Activated naive CD8-positive, alpha-beta T cell treated with anti-CD3 and anti-CD28 coated beads for 36 hours (primary cell): ENCODE measurements at places on chromosomes 3 and 15.
A peak's percentile ranks its signal among the peaks of the same experiment; 100 is the strongest.

DNA sequence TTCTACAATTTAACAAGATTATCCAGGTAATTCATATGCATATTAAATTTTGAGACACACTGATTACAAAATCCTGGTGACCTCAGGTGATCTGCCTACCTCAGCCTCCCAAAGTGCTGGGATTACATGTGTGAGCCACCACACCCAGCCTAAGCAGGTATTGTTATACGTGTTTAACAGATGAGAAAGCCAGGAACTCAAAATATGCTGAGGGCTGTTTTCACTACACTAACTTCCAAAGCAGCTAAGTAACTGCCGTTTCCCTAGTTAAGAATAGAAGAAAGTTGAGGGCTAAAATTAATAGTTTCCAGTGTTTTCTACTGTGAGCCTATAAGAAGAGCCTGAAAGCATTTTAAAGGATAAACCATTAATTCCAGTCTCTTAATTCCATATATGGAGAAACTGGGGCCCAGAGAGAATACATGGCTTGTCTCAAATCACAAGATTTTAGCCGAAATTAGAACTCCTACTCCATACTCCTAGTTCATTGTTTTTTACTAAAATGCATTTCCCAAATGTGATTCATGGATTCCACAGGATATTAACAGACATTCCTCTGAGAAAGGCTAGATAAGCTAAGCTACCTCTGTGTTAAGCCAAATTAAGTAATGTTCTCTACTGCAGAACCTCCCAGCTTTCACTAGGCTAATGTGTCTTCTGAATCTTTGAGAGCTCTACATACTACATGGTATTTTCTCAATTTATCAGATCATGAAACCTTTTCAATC, 17.0 kb upstream of the AVEN start:
- DNase-seq: no peak
- peaks cover 7% of the 10 kb centered on the region for H3K36me3 ChIP-seq
- no peak overlapping the region for H3K27ac ChIP-seq
- no peaks in the 10 kb centered on the region for H3K4me1 ChIP-seq

- H3K4me3 ChIP-seq: no peak overlapping the region
- peaks cover 7% of the 10 kb centered on the region for H3K36me3 ChIP-seq
- H3K27me3 ChIP-seq: peaks cover 39% of the 10 kb centered on the region
- H3K4me1 ChIP-seq: peaks cover 21% of the 10 kb centered on the region
Observed at GRCh38 chr15:41511331-41511898, 2.2 kb downstream of the LTK start.

DNA sequence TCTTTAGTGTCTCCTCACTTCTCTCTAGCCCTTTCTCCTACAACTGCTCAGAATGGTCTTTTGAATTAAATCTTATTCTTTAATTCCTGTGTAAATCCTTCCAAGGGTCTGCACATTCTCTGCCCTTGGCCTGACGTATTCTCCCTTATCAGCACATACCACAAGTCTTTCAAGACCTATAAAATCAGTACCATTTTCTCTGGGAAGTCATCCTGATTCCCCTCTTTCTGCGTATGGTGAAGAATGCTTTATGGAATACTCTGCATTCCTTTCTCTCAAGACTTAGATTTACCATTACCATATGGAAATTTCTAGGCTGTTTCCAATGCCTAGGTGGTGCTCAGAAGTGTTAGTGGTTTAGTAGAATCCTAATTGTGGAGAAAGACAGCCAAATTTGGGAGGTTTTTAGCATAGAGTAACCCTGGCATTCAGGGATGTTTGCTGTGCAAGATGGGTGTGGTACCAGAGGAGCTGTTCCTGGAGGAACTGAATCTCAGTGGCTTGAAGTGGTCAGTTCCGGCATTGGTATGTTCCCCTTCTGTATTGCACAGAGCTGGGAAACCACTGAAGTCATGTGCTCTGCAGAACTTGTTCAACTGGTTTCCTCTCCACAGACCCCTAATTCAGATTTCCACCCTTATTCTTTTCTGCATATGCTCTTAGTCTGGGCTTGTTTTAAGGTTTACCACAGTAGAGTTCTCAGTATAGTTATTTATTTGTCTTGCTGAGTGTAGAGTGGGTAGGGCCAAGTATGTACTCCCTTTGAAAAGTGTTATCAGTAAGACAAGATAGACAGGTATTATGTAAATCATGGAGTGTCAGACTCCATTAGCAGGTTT, 24.5 kb downstream of the IQGAP1 start:
- peaks cover 58% of the 10 kb centered on the region for H3K36me3 ChIP-seq
- H3K27me3 ChIP-seq: no peaks in the 10 kb centered on the region

GRCh38 chr3:111588527-111588926, 6.6 kb downstream of the ZBED2 start:
- no peak for DNase-seq
- peaks cover 52% of the 10 kb centered on the region for H3K4me1 ChIP-seq
- no peak overlapping the region for H3K4me3 ChIP-seq
- no peaks in the 10 kb centered on the region for H3K27me3 ChIP-seq

GRCh38 chr3:35900079-35900478, 260.8 kb downstream of the ARPP21 start:
- H3K36me3 ChIP-seq: no peaks in the 10 kb centered on the region
- no peak overlapping the region for H3K27ac ChIP-seq
- DNase-seq: no peak
- H3K4me1 ChIP-seq: no peaks in the 10 kb centered on the region

GRCh38 chr3:107987036-107987939, 103.5 kb downstream of the CD47 start:
- no peak overlapping the region for H3K27ac ChIP-seq
- H3K27me3 ChIP-seq: no peaks in the 10 kb centered on the region
- no peak overlapping the region for H3K4me3 ChIP-seq
- H3K36me3 ChIP-seq: no peaks in the 10 kb centered on the region
- no peak for DNase-seq

- no peaks in the 10 kb centered on the region for H3K4me1 ChIP-seq
- no peak overlapping the region for H3K4me3 ChIP-seq
- DNase-seq: no peak
Observed at GRCh38 chr3:101039285-101039684, 46.1 kb upstream of the ABI3BP start.

DNA sequence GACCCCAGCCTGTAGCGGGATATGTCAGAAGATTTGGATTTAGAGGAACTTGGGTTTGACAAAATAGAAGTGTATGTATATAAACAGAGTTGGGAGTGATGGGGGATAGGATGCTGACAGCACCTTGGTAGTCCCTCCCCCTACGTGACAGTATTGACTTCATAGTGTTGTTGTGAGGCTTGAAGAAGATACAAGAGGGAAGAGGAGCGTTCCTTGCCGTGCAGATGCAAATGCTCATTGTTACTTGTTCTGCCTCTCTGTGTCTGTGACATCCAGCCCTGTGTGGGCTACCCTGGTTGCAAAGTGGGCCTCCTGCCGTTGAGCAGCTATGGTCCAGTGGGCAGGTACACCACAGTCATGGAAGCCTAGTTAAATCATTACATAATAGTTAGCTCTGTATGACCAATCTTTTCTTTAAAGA, 45.0 kb downstream of the SMAD3 start:
- H3K36me3 ChIP-seq: peaks cover 40% of the 10 kb centered on the region
- no peak for DNase-seq
- no peaks in the 10 kb centered on the region for H3K27me3 ChIP-seq
- H3K27ac ChIP-seq: no peak overlapping the region
- H3K4me1 ChIP-seq: peaks cover 69% of the 10 kb centered on the region

DNA sequence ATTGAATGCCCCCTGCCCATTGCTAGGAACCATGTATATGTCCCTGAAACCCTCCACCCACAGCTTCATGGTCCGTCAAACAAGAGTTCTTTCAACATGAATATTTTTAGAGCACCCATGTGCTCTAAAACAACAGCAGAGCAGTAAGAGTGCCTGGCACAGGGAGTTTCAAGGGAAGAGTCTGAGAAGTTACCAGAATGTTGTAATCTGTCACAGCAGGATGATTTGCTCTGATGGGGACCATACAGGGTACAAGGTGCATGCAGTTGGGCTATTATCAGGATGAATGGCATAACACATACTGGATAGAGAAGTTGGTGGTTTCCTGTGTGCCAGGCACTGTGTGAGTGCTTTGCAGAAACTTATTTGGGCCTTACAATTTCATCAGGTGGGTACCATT, 27.8 kb upstream of the FLNB start:
- H3K4me1 ChIP-seq: peaks cover 18% of the 10 kb centered on the region
- no peaks in the 10 kb centered on the region for H3K27me3 ChIP-seq
- DNase-seq: no peak
- H3K36me3 ChIP-seq: no peaks in the 10 kb centered on the region
- no peak overlapping the region for H3K27ac ChIP-seq

DNA sequence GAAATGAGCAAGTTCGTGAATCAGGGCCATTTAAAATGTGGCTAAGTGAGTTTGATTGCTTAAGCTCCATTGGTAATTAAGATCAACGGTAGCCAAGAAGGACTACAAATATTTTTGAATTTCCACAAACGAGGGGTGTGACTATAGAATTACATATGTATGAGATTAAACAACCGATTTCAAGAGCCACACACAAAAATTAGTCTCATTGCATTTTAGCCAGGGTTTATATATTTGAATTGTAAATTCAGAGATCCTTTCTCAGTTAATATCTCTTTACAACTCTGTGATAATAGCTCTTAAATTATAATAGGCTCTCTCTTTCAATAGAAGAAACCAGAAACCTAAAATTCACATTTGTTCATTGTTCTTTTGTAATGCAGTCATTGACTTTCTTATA, 325.6 kb upstream of the ICE2 start:
- no peaks in the 10 kb centered on the region for H3K27me3 ChIP-seq
- H3K36me3 ChIP-seq: peaks cover 2% of the 10 kb centered on the region
- H3K27ac ChIP-seq: no peak overlapping the region
- DNase-seq: no peak
- H3K4me1 ChIP-seq: peaks cover 65% of the 10 kb centered on the region

DNA sequence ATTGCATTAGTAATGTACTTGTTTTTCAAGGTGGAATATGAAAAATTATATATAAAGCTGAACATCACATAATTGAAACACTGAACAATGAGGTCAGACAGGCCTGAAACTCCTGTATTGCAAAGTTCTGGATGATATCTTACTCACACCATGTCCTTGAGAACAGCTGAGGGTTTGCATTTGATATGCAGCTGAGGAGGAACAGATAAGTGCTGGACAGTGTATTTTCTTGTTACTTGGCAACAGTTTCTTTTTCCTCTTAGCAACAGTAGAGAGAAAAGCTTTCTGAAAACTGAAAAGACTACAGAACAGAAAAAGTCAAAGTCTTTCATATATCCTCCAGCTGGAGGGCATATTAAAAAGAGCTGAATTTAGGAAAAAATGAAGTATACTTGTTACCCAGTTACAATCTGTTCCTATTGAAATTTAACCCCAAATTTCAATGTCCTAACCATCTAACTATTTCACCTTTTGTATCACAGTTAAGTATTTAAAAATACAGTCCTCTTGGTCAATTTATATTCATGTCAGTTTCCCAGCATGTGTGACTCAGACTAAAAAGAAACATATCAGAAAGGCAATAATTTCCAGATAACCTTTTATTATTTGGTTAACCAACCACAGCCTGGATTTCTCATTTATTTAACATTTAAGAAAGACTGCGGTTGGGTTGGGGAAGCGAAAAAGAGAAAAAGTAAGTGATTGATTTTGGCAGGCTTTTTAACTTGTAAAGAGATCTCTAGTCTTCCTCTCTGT, 733.0 kb upstream of the DPPA4 start:
- no peak for DNase-seq
- H3K27me3 ChIP-seq: no peaks in the 10 kb centered on the region
- H3K36me3 ChIP-seq: no peaks in the 10 kb centered on the region
- peaks cover 13% of the 10 kb centered on the region for H3K4me1 ChIP-seq

- peak; percentile 56 for DNase-seq
- peaks cover 58% of the 10 kb centered on the region for H3K4me1 ChIP-seq
- peak overlapping the region; percentile 48 for H3K4me3 ChIP-seq
- H3K36me3 ChIP-seq: peaks cover 45% of the 10 kb centered on the region
Observed at GRCh38 chr15:64634576-64635498, 140.6 kb downstream of the RBPMS2 start.

- no peak overlapping the region for H3K27ac ChIP-seq
- peaks cover 3% of the 10 kb centered on the region for H3K36me3 ChIP-seq
- H3K27me3 ChIP-seq: no peaks in the 10 kb centered on the region
- peaks cover 54% of the 10 kb centered on the region for H3K4me1 ChIP-seq
- no peak for DNase-seq
- H3K4me3 ChIP-seq: no peak overlapping the region
Observed at GRCh38 chr3:52314489-52314888, 1.6 kb upstream of the DNAH1 start.

- no peak for DNase-seq
- no peak overlapping the region for H3K27ac ChIP-seq
- no peak overlapping the region for H3K4me3 ChIP-seq
- H3K27me3 ChIP-seq: no peaks in the 10 kb centered on the region
Observed at GRCh38 chr3:12409684-12410596, 74.3 kb upstream of the TSEN2 start.

DNA sequence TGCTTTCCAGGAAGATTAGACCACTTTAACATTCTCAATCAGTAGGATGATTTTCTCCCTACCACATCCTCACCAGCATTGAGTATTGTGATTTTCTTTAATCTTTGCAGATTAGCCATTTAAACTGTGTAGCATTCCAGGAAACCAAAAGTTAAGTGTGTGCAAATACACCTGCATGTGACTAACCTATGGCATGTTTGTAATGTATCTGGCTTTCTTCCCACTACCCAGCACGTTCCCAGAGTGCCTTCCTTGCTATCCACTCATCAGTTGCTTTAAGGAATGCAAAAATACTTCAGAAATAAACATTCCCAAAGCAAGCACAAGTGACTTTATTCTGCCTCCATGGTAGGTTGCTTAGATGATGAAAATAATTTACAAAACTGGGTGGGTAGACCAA, 74.2 kb downstream of the ATG7 start:
- no peaks in the 10 kb centered on the region for H3K27me3 ChIP-seq
- peaks cover 52% of the 10 kb centered on the region for H3K36me3 ChIP-seq
- H3K4me1 ChIP-seq: no peaks in the 10 kb centered on the region
- H3K4me3 ChIP-seq: no peak overlapping the region

DNA sequence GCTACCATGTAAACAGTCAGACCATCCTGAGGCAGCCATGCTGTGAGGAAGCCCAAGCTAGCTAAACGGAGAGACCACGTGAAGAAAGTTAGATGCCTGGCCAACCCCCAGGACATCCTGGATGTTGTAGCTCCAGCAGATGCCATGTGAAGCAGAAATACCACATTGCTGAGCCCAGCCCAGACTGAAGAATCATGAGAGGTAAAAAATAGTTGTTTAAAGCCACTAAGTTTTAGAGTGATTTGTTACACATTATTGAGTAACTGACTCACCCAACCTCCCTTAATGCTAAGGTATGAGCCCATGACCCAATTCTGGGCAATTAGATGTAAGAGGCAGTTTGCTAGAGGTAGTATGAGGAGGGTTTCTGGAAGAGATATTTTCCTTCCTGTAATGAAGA, 200.5 kb downstream of the THRB start:
- H3K36me3 ChIP-seq: no peaks in the 10 kb centered on the region
- no peak overlapping the region for H3K27ac ChIP-seq
- no peak overlapping the region for H3K4me3 ChIP-seq
- H3K4me1 ChIP-seq: no peaks in the 10 kb centered on the region
- H3K27me3 ChIP-seq: no peaks in the 10 kb centered on the region
- no peak for DNase-seq

DNA sequence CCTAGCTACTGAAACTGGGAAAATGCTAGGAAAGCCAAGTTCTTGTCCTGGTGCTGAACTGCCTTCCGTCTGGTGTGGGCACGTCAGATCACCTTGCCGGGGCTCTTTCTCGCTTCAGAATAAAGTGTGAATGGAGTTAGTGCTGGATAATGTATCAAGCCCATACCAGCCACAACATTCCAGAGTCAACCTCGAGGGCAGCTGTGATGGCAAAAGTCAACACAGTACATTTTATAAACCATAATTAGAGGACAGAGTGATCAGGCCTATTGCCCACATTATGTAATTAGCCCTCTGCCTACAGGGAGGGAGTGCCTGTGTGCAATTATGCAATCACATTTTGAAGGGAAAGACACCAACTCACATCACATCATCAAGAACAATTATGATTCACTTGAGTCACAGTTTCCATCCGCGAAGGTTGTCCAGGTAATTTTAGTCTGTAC, 165.2 kb downstream of the RORA start:
- H3K27ac ChIP-seq: no peak overlapping the region
- no peaks in the 10 kb centered on the region for H3K36me3 ChIP-seq
- no peaks in the 10 kb centered on the region for H3K4me1 ChIP-seq
- H3K27me3 ChIP-seq: peaks cover 18% of the 10 kb centered on the region
- H3K4me3 ChIP-seq: no peak overlapping the region
